Stimulated activated CD8-positive, alpha-beta memory T cell treated with anti-CD3 and anti-CD28 coated beads, Interleukin-12 subunit alpha, Interleukin-12 subunit beta, amount 100 ng/mL, for 4 hours (primary cell): ENCODE measurements at places on chromosomes 11 and 22.

- no peak for DNase-seq
Observed at GRCh38 chr11:131675121-131675888, 304.9 kb downstream of the NTM start.

GRCh38 chr22:35739076-35739930 lies 21.6 kb downstream of the APOL5 start:
- no peak for DNase-seq

DNA sequence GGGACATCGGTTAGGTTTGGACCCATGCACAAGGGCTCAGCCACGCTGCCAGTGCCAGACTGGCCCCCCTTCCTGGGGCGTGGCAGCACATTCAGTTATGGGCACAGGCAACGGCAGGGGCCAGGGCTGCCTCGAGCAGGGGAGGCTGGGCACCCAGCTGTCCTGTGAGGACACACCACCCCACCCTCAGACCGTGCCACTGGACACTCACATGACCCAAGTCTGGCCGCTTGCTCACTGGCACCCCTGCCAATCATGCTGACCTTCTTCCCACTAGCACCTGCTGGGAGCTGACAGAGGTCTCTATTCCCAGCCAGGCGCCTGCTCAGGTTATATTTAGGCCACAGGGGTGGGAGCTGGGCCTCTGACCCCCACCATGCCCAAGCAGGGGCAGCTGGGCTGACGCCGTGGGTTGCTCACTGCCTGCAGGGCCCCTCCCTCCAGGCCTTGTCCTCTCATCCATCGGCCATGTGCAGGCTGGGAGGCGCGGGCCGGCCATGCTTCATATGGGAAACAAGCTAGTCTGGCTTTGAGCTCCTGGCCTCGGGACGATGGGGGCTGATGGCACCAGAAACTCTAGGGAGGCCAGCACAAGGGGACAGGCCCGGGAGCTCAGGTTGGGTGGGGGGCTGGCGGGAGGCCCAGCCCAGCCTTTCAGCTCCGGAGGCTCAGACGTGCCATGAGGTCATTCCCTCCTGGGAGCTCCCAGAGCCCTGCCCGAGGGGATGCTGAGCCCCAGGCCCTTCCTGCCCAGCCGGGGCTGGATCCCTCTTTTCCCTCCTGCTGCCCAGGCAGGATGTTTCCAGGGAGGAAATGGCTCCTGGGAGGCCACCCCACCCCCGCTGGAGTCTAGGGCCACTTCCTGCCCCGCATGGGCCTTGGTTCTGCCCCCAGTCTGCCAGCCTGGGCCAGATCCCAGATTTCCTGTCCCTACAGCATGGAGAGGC lies 15.2 kb upstream of the TBX1 start:
- no peak for DNase-seq

GRCh38 chr11:58024601-58025091 lies 965 bp downstream of the OR9Q1 start:
- DNase-seq, result no peak

GRCh38 chr11:130020323-130020722 lies 17.7 kb upstream of the PRDM10 start:
- no peak for DNase-seq

GRCh38 chr11:19241260-19242178 lies 774 bp upstream of the E2F8 start:
- no peak for DNase-seq

DNA sequence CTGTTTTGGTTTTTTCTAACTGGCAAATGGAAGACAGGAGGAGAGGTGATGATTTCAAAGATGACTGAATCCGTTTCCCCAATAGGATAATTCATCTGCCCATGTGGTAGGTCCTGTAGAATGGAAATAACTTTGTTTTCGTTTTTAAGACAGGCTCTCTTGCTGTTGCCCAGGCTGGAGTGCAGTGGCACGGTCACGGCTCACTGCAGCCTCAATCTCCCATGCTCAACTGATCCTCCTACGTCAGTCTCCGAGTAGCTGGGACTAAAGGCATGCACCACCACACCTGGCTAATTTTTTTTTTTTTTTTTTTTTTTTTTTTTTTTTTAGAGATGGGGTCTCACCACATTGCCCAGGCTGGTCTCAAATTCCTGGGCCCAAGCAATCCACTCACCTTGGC lies 77.4 kb upstream of the BIRC3 start:
- no peak for DNase-seq

GRCh38 chr11:93537049-93537448 lies 6.1 kb downstream of the SMCO4 start:
- DNase-seq, result no peak

DNA sequence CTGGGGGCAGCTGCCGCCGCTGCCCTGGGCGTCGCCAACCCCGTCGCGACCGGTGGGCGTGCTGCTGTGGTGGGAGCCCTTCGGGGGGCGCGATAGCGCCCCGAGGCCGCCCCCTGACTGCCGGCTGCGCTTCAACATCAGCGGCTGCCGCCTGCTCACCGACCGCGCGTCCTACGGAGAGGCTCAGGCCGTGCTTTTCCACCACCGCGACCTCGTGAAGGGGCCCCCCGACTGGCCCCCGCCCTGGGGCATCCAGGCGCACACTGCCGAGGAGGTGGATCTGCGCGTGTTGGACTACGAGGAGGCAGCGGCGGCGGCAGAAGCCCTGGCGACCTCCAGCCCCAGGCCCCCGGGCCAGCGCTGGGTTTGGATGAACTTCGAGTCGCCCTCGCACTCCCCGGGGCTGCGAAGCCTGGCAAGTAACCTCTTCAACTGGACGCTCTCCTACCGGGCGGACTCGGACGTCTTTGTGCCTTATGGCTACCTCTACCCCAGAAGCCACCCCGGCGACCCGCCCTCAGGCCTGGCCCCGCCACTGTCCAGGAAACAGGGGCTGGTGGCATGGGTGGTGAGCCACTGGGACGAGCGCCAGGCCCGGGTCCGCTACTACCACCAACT lies 1.0 kb downstream of the FUT4 start:
- DNase-seq, result peak; percentile 34

GRCh38 chr11:2790568-2790921 lies 90.8 kb upstream of the KCNQ1OT1 start:
- no peak for DNase-seq

DNA sequence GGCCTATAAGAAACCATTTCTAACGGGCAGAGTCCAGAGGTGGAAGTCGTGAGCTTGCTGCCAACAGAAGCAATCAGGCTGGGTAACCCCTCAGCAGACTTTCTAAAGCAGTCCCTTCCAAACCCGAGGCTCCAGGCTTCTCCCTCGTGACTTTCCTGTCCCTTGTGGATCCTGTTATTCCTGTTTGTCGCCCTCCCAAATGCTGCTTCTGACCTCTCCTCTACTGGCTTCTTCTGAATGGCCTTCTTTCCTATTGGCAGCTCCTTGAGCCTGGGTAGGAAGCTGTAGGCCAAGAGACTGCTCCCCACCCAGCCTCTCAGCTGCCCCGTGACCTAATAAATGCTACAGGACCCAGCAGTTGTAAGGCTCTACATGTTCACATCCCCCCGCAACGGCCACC lies 35.0 kb downstream of the MAFF start:
- DNase-seq, result no peak

DNA sequence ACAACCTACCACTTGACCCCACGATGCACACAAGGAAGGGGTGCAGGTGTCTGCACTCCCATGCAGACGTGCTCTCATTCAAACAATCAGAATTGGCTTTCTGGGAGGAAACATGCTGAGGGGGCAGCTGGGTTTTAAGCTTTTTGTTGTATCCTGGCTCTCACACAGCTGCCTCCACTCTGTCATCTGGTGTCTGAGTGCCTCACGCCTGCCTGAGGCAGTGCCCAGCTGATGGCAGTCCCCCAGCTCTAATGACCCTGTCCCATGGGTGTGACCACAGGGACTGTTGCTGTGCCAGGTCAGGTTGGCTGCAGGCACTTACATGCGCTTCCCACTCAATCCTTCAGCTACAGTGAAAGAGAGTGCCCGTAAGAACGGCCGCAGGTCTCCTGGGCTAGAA lies 53.7 kb downstream of the ARFGAP3 start:
- DNase-seq, result no peak

GRCh38 chr11:95412074-95412473 lies 181.1 kb upstream of the SESN3 start:
- DNase-seq, result no peak

DNA sequence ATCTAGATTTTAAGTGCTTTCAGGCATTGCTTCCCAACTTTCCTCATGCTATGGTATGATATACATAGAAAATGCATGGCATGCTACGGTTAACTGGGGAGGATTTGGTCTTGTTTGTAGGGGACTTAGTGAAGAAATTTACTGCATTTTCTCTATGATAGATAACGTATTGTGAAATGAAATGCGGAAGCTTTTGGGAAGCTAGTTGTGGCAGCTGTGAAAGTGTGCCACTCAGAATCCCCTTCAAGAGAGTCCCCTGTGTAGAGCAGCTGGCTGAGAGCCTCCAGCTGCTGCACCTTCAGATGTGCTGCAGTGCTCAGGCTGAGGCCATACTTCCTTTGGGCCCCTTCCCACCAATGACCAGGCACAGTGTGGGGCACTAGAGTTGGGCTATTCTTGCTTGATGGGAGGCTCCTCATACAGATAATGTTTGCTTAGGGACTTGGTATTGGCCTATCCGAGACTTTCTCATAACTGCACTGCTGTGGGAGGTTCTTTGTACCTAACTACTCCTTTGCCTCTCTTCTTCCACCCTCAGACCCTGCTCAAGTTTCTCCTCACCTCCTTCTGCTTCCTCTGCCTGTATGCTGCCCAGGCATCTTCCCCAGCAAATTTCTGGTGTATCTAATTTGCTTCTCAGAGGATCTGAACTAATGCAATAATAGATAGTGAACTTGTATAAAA lies 67.3 kb downstream of the HIPK3 start:
- no peak for DNase-seq

DNA sequence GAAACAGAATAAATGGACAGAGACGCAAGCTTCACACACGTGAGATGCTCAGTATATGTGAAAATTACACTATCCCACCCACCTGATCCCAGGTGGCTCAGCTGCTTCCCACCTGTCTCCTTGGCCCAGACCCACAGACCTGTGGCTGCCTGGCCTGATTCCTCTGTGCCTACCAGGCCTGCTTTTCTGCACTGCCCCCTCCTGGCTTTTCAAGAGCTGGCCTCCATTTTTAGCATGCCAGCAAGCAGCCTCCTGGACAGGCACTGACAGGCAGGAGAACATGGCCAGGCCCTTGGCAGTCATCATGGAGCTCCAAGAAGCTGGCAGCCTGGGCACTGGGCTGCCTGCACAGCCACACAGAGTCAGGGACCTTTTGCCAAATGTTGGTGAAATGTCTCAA lies 79.5 kb upstream of the HMGXB4 start:
- no peak for DNase-seq

DNA sequence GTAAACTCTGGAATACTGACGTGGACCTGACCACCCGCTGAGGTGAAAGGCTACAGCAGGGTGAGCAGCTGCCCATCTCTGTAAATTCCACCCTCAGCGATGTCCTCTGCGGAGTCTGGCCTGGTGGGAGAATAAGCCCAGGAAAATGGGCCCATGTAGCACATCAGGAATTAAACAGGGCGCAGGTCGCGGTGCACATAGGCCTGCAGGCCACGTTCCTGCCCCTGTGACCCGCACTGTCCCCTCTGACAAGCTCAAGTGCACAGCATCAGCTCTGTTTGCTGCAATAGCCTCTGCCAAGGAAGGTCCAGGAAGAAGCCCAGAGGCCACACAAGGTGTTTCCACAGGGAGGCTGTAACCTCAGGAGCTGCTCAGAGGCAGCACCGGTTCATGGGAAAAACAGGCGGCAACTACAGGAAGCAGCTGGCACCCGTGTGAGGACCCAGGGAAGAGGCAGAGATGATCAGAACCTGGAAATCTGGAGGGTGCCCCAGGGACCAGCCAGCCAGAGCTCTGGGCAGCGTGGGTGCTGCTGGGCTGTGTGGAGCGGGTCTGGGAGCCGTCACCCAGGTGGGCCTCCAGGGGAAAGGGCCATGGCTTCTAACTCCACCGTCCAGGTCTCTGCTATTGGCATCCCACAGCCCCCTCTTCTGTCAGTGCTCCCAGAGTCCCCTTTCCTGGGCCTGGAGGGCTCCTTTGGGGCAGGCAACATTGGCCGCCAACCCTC lies 808 bp upstream of the IFITM2 start:
- no peak for DNase-seq

- no peak for DNase-seq
Observed at GRCh38 chr11:27626938-27627586, 73.2 kb downstream of the BDNF start.

DNA sequence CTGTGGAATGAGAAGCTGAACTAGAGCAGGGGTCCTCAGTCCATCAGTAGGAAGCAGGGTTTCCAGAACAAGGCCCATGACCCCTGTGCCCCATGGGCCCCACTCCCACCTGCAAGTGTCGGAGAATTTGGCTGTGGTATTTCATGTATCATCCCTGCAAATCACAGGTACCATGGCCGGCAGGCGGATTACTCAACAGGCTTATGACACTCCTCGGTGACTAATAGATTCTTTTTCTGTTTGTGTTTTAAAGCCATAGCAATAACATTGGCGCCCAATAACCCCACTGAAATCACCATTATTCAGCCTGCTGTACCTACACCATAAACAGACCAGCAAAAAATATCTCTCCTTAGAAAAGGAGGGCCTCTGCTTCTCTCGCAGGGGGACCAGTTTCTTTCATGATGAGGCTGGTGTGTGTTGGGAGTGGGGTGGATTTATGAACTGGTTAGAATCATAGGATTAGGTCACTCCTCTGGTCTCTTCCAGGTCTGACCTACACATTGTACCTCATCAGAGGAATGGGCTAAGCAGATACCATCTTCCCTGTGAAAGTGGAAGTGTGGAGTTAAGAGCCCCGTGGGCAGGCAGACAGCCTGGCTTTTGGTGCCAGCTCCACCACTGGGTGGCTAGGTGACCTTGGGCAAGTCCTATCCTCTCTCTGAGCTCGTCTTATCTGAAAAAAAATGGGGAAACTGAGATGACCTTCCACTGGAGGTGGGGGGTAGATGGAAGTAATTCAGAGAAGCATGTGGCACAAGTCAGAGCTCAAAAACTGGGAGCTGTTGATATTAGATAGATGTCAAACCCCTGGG lies 60.2 kb upstream of the WNT11 start:
- no peak for DNase-seq

DNA sequence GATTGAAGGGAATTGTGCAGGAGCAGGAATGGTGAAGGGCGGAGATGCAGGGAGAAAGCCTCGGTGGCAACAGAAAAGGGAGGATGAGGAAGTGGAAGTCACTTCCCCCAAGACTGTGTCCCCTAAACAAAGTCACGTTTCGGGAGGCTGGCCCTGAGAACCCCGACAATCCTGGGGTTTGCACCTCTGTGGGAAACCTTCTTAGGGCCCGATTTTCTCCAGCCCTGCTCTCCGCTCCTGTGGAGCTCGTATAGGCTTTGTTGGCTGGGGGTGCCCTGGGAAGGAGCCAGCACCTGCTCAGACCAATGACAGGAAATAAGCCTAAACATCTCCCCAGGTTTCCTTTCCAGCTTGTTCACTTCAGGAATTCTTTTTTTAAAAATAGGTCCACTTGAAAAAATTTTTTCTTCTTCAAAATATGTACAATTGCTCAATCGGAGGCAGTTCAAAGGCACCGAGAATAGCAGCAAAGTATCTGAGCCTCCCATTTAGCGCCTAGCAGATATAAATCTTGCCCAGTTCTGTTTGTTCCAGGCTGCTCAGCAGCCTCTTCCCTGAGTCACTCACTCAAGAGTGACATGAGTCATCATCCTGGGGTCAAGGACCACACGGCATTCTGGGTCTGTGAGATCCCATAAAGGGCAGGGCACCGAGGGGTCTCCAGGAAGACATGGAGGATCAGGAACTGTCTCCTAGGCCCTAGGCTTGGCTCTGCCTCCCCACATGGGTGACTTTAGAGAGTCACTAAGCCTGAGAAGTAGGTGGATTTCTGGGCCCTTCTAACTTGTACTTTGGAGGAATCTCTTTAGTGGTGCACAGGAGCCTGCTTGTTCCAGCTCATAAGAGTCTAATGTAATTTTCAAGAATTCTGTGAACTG lies 34.0 kb downstream of the IRAG1 start:
- no peak for DNase-seq

- DNase-seq, result no peak
Observed at GRCh38 chr22:29606320-29606719, 2.9 kb downstream of the NF2 start.

GRCh38 chr11:93220078-93220477 lies 22.3 kb upstream of the SLC36A4 start:
- no peak for DNase-seq
